ENCODE measurements at places on chromosomes 13 and 19.

- no peaks in the 10 kb centered on the region for H3K27me3 ChIP-seq
- H3K27ac ChIP-seq = peak overlapping the region; percentile 14
- peaks cover 3% of the 10 kb centered on the region for H3K36me3 ChIP-seq
- H3K4me1 ChIP-seq = peaks cover 8% of the 10 kb centered on the region
- peak overlapping the region; percentile 11 for H3K4me3 ChIP-seq
Measured at GRCh38 chr13:77545626-77546412, 10.3 kb downstream of the SCEL start.

GRCh38 chr13:62483774-62484173 lies 1068.1 kb upstream of the PCDH20 start:
- no peak for DNase-seq
- no peak overlapping the region for H3K4me3 ChIP-seq

DNA sequence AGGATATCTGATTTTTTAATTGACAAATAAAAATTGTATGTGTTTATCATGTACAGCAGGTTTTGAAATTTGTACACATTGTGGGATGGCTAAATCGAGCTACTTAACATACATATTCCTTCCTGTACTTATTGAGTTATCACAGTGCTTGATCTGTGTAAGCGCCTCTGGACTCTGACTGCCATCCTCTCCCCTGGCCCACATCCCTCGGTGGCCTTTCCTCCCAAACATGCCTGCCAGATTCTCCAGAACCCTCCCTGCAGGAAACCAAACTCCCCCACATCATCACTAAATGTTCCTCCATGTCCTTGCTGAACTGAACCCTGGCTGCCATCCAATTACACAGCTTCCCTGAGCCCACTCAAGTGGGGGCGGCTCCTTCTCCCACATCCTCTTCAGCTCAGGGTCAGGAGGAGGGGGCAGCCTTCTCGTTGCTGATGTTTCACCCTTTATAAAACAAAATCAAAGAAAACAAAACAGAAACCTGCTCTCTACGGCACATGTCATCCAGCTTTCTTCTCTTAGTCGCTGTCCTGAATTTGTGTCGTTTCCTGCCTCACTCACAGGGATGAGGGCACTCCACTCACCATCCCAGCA lies 97.1 kb upstream of the SPATA13 start:
- no peak overlapping the region for H3K4me3 ChIP-seq
- H3K4me1 ChIP-seq = peaks cover 17% of the 10 kb centered on the region
- no peaks in the 10 kb centered on the region for H3K27me3 ChIP-seq
- DNase-seq = no peak
- no peak overlapping the region for H3K27ac ChIP-seq

DNA sequence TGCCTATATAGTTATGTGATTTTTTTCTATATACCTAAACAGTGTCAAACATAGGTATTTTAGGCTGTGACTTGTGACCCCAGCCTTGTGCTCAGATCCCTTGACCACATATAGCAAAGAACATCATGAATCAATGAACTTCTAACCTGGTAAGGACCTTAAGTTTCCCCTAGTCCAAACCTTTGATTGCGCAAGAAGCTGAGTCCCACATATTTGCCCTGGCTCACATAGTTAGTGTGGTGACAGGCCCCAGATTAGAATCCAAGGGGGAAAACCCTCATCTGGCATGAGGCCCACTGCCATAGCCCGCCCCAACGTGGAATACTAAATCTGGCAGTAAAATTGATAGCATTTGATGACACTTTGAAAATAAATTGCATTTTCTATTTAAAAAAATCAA lies 171.8 kb downstream of the MZT1 start:
- no peaks in the 10 kb centered on the region for H3K27me3 ChIP-seq
- no peaks in the 10 kb centered on the region for H3K36me3 ChIP-seq
- H3K4me1 ChIP-seq = no peaks in the 10 kb centered on the region
- no peak overlapping the region for H3K4me3 ChIP-seq

- no peak overlapping the region for H3K4me3 ChIP-seq
- H3K4me1 ChIP-seq = peaks cover 3% of the 10 kb centered on the region
- H3K36me3 ChIP-seq = no peaks in the 10 kb centered on the region
- no peaks in the 10 kb centered on the region for H3K27me3 ChIP-seq
- DNase-seq = no peak
- no peak overlapping the region for H3K27ac ChIP-seq
Measured at GRCh38 chr13:52711286-52711685, 28.3 kb downstream of the CNMD start.

GRCh38 chr13:78182813-78183212 lies 264.2 kb upstream of the EDNRB start:
- no peak overlapping the region for H3K27ac ChIP-seq
- no peaks in the 10 kb centered on the region for H3K27me3 ChIP-seq
- no peaks in the 10 kb centered on the region for H3K36me3 ChIP-seq
- H3K4me1 ChIP-seq = no peaks in the 10 kb centered on the region
- DNase-seq = no peak
- no peak overlapping the region for H3K4me3 ChIP-seq

GRCh38 chr13:96822895-96823294 lies 171.4 kb downstream of the OXGR1 start:
- no peaks in the 10 kb centered on the region for H3K4me1 ChIP-seq
- DNase-seq = no peak
- no peak overlapping the region for H3K4me3 ChIP-seq
- no peak overlapping the region for H3K27ac ChIP-seq
- H3K27me3 ChIP-seq = no peaks in the 10 kb centered on the region
- no peaks in the 10 kb centered on the region for H3K36me3 ChIP-seq

GRCh38 chr13:47474326-47474725 lies 526.7 kb downstream of the SUCLA2 start:
- H3K4me1 ChIP-seq = no peaks in the 10 kb centered on the region
- no peaks in the 10 kb centered on the region for H3K27me3 ChIP-seq
- no peaks in the 10 kb centered on the region for H3K36me3 ChIP-seq
- no peak for DNase-seq

DNA sequence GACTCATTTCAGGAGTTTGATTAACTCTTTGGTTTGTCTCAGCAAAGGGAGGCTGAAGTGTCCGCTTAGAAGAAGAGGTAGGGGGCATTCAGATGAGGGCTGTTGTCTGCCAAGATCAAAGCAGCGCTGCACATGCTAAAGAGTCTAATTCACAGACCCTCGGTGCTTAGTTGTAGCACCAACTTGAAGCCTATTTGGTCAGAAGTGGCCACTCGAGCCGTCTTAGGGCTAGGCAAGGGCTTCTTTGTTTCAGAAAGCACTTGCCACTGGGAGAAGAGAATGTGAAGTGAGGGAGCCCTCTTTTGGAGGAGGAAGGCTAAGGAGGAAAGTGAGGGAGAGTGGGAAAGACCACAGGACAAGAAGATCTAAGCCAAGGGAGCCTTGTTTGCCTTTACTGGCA lies 313.4 kb upstream of the TMTC4 start:
- no peak overlapping the region for H3K27ac ChIP-seq
- no peak overlapping the region for H3K4me3 ChIP-seq
- DNase-seq = no peak
- H3K36me3 ChIP-seq = no peaks in the 10 kb centered on the region
- H3K27me3 ChIP-seq = no peaks in the 10 kb centered on the region

GRCh38 chr19:374183-374885 lies 29.7 kb upstream of the MIER2 start:
- H3K4me3 ChIP-seq = no peak overlapping the region
- peaks cover 11% of the 10 kb centered on the region for H3K27me3 ChIP-seq
- peaks cover 7% of the 10 kb centered on the region for H3K4me1 ChIP-seq
- H3K36me3 ChIP-seq = no peaks in the 10 kb centered on the region
- no peak overlapping the region for H3K27ac ChIP-seq

GRCh38 chr13:48436661-48437288 lies 23.9 kb upstream of the LPAR6 start:
- no peak overlapping the region for H3K4me3 ChIP-seq
- H3K27ac ChIP-seq = no peak overlapping the region
- no peak for DNase-seq
- H3K4me1 ChIP-seq = peaks cover 16% of the 10 kb centered on the region

DNA sequence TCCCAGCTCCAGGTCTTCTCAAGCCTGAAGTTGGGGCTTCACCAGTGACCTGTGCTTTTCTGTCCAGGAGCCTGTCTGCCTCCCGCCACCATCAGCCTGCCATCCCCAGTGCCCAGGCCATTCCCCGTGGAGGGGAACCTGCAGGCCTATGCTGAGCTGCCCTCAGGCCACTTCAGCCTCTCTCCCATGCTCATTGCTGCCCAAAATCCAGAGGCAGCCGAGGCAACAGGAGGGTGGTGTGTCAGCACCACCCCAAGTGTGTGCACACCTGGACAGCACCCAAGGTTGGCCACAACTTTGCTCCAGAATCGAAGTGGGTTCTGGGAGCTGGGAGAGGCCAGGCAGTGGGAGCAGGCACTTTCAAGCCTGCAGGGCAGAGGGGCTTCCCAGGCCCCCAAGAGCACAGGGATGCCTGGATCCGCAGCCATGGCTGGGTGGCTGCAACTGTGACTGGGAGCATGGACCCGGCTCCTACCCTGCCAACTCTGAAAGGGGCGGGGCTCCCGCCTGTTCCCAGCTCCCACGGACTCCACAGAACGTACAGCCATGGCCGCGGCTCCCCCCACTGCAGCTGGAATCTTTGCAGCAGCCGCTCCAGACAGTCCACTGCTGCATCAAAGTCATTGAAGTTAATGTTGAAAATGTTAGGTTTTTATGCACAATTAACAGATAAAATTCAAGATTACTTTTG lies 1747.0 kb downstream of the OLFM4 start:
- no peaks in the 10 kb centered on the region for H3K27me3 ChIP-seq
- DNase-seq = no peak
- no peak overlapping the region for H3K4me3 ChIP-seq

DNA sequence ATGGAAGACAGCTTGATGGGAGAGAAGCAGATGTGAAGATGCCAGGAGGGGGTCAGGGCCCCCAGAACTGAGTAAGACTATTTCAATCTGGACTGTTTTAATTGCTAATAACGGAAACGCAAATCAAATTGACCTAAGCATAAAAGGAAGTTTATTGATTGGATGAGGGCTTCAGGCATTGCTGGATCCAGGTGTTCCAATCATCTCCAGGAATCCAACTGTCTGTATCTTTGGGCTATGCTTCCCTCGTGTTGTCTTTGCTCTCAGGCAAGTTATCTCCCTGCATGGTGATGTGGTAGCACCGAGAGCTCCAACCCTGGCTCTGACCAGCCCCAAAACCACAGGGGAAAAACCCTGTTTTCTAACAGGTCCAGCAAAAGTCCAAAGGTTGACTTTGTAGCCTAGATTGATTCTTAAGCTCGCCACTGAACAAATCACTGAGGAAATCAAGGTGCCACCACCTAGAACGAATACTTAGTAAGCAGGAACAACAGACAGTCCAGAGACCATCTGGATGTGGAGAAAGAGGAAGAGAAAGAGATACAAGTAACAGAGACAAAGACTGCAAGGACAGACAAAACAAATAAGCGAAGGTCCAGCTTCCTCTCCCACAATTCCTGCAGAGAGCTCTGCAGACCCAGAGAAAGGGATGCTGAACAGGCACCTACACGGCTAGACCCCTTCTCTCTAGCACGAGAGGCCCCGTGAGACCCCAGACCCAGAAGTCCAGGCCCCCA lies 1.2 kb upstream of the C19orf81 start:
- no peaks in the 10 kb centered on the region for H3K4me1 ChIP-seq
- H3K36me3 ChIP-seq = no peaks in the 10 kb centered on the region
- H3K27me3 ChIP-seq = peaks cover 26% of the 10 kb centered on the region
- DNase-seq = no peak
- H3K27ac ChIP-seq = no peak overlapping the region
- no peak overlapping the region for H3K4me3 ChIP-seq

- no peak for DNase-seq
- peak overlapping the region; percentile 75 for H3K27ac ChIP-seq
- H3K4me1 ChIP-seq = peaks cover 5% of the 10 kb centered on the region
- no peaks in the 10 kb centered on the region for H3K27me3 ChIP-seq
- H3K36me3 ChIP-seq = no peaks in the 10 kb centered on the region
Measured at GRCh38 chr13:111140562-111141105, 25.5 kb downstream of the ARHGEF7 start.

GRCh38 chr13:80011448-80012212 lies 329.3 kb downstream of the SPRY2 start:
- no peaks in the 10 kb centered on the region for H3K27me3 ChIP-seq
- H3K4me3 ChIP-seq = no peak overlapping the region
- H3K27ac ChIP-seq = peak overlapping the region; percentile 1
- no peaks in the 10 kb centered on the region for H3K36me3 ChIP-seq
- DNase-seq = no peak
- H3K4me1 ChIP-seq = peaks cover 11% of the 10 kb centered on the region

DNA sequence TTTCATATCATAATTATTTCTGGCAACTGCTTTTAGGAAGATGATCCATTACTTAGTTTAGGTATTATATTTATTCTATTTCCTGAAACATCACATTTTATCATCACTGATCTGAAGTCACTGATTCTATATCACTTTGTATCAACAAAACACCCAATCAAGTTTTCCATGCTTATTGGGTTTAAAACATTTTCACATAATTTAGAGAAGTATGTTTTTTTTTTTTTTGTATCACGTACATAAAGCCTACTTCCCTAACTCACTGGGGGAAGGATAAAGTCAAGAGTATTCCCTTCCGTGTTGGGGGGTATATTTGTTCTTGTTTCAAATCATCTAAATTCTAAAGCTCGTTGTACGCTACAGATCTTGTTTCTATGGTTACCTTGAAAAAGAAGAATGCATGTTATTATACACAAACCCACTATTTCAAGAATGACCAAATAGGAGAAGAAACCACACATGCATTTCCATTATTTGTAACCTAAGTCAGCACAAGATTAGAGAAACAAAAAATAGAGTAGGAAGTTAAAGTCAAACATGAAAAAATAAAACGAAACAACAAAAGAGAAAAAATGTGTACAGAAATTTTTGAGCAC lies 637.2 kb upstream of the MIR17HG start:
- no peak for DNase-seq
- no peak overlapping the region for H3K27ac ChIP-seq
- no peaks in the 10 kb centered on the region for H3K36me3 ChIP-seq
- H3K4me1 ChIP-seq = peaks cover 5% of the 10 kb centered on the region

DNA sequence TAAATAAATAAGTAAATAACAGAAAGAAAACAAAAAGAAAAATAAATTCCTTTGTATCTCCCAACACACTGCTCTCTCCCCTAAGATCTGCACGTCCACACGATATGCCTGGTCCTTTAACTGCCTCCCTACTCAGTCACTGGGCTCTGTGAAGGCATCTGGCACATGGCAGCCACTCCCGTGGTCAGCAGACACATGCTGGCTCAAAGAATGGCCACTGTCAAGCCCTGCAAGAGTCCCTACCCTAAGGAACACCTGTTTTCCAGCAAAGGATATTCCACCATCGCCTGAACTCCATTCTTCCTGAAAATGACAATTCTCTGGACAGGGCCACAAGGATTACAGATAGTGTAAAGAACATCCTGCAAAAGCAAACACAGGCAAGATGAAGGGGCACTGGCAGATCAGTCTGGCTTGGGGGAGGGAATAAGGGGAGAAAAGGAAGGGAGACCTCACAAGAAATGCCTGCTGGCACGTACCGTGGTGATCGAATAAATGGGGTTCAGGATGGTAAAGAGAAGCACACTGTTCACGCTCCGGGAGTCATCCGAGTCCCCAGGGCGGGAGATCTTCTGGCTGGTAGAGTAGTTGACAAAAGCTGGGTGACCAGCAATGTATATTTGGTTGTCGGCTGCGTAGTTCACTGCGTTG lies 4.3 kb downstream of the HNRNPL start:
- peaks cover 11% of the 10 kb centered on the region for H3K4me1 ChIP-seq
- peak overlapping the region; percentile 22 for H3K4me3 ChIP-seq
- H3K36me3 ChIP-seq = peaks cover 61% of the 10 kb centered on the region
- H3K27ac ChIP-seq = peak overlapping the region; percentile 34

- H3K4me1 ChIP-seq = no peaks in the 10 kb centered on the region
- H3K4me3 ChIP-seq = no peak within 1 kb of the TSS
- no peak for DNase-seq
- no peaks in the 10 kb centered on the region for H3K36me3 ChIP-seq
- peaks cover 3% of the 10 kb centered on the region for H3K27me3 ChIP-seq
Measured at GRCh38 chr19:15479391-15480345, at the start of gene PGLYRP2. PGLYRP2 (minus strand) TSS chr19:15479501; CDS start chr19:15479371, 130 bp downstream.

GRCh38 chr13:30856005-30856790 lies 49.9 kb upstream of the MEDAG start:
- DNase-seq = no peak
- peaks cover 38% of the 10 kb centered on the region for H3K4me1 ChIP-seq
- H3K27me3 ChIP-seq = peaks cover 7% of the 10 kb centered on the region
- no peak overlapping the region for H3K27ac ChIP-seq
- peaks cover 4% of the 10 kb centered on the region for H3K36me3 ChIP-seq

All from type B pancreatic cell (in vitro differentiated cells).